ENCODE measurements at places on chromosomes 1 and 21.

DNA sequence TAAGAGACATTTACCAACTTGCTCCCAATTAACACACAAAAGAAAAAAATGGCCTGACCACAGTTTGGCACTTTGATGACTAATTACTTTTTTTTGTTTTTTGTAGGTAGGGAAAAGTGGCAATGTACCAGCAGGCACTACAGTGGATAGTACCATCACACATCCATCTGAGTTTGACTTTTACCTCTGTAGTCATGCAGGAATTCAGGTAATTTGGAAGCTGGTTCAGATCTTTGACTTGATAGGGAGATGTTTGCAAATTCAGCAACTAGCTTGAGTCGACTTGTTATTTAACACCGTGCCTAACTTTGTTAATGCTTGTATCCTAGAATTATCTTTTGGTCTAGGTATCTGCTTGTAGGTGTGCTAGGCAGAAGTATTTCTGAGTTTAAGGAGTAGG lies 33.0 kb upstream of the AGO1 start:
- DNase-seq: no peak

GRCh38 chr1:22236166-22236565 lies 93.3 kb upstream of the WNT4 start:
- no peak for DNase-seq

DNA sequence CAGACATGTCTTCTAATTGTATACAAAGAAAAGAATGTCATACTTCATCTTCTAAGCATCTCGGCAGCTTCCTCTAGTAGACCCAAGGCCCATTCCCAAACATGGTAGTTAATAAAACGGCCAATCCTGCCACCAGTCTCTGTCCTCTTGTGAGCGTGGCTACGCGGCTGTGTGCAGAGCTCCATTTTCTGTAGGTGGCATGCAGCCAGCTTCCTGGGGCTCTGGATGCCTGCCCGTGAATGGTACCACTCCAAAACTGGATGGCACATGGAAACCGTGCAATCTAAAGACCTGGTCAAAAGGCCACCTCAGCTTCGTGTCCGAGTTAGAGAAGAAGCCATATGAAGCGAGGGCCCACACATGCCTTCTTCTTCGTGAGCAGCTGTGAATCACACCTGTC lies 110.7 kb downstream of the SIPA1L2 start:
- DNase-seq: no peak

- no peak for DNase-seq
Observed at GRCh38 chr1:33155877-33156538, 25.8 kb downstream of the TRIM62 start.

DNA sequence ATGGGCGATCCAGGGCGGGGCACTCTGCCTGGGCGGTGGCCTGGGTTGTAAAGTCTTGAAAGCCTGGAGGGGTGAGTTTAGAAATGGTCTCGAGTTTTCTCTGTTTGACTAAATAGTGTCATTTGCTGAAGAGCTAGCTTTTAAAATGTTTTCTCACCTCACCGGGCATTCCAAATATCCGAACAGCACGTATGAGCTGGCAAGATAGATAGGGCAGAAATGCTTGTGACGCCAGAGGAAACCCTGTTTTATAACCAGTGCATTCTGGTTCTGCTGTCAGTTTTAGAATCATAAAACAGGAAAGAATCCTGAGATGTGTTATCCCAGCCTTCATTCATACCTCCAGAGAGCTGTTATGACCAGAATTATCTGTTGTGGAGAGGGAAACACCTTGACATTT lies 725 bp downstream of the RTCA start:
- DNase-seq: no peak

- DNase-seq: no peak
Observed at GRCh38 chr1:5634893-5635292, 357.3 kb downstream of the NPHP4 start.

GRCh38 chr1:198318085-198318484 lies 161.3 kb downstream of the NEK7 start:
- DNase-seq: no peak

DNA sequence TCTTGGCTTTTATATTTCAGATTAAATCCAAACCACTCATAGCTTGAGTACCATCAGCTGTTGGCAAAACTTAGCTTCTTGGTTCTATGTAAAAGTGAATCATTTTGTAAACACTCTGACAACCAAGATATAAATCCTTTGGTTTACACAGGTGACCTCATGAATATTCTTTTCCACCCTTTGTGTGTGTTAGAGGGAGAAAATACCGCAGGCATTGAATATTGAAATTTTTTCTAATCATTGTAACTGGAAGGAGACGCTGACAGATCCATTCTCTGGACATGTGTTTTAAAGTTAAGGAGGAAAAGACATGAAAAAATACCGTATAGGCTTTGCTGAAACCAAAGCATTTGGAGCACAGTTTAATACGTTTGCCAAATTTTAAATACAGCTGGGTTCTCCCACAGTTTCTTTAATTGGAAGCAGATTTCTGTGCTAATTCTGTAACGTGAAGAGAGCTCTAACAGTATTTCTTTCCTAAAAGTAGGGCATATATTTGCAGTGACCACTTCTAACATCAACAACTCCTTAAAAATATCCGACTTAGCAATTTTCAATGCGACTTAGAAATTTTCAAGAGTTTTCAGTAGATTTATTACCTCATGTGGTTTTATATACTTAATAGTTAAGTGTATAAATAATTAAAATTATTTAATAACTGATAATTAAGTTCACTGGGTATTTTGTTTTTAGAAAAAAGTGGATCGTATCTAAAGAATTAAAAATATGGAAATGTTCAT lies 388.2 kb downstream of the USP25 start:
- no peak for DNase-seq

- no peak for DNase-seq
Observed at GRCh38 chr1:15225461-15225860, 21.6 kb upstream of the FHAD1 start.

DNA sequence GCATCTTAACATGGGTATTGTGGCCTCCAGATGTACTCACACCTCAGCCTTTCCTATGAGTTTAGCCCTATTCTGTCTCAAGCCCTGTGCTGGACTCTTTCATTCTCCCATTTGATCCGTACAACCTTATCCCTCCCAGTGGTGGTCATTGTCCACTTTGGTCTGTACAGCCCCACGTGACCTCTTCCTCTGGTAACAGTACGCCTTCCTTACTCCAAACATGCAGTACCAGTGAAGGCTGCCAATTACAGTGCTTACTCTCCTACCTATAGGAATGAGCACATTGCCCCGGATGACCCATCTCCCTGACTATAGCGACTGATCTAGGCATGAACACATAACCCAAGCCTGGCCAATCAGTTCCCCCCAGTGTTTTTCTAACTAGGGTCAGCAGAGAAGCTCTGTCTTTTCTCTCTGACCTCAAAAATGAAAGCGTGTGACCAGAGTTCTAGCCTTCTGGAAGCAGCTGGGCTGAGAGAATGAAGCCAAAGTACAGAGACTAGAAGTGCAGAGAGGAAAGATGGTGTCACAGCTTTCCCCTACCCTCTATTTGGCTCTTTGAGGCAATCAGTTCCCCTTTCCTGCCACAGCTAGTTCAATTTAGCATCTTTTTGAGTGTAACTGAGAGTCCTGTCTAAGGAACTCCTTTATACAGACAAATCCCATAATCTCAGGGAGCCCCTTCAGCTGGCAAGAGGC lies 9.9 kb upstream of the QSOX1 start:
- DNase-seq: no peak

DNA sequence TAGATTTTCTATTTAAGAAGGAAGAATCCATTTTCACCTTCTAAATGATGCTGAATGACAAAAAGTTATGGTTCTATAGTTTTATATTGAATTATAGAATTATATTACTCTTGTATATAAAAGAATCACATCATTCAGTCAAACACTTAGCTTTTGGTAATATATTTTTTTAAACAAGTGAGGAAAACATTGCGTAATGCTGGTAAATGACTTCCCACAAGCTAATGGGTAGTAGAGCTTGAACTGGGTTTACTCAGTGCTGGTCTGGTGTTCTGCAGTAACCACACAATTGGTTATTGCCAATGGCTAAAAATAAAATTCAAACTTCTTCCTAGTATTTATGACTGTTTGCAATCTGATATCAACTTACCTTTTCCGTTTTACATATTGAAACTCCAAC lies 10.6 kb upstream of the GIPC2 start:
- no peak for DNase-seq

DNA sequence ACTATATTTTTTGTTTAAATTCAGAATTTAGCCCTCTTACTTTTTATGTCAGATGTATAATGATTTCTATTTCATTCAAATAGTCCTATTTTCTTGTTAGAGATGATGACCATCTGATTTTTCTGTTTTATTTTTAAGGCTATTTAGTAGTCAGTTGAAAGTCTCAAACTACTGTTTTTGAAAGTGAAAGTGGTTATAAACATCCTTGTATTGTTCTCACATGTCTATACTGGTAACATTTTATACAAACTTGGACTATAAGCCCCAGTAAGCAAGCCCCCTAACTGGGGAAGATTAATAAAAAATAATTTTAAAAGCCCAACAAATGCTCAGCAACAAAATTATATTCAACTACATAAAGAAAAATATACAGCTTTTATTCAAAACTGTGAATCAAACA lies 271.3 kb upstream of the RGS18 start:
- DNase-seq: no peak

- no peak for DNase-seq
Observed at GRCh38 chr21:35423709-35424108, 374.6 kb upstream of the RUNX1 start.

GRCh38 chr1:186927884-186928283 lies 99.1 kb downstream of the PLA2G4A start:
- no peak for DNase-seq

DNA sequence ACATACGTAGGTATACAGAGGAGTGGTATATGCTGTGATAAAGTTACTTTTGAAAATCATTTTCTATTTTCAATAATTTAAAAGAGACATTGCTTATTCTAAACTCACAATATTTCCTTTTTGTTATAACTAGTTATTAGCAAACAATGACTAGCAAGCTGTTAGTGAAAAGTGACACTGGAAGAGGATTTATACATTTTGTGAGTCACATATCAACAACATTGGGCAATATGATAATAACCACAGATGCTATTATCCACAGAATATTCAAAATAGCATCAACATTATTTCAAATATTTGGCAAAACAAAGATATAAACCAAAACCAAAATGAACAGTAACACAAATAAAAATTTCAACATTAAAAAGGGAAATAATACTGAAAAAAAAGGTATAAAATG lies 104.0 kb upstream of the HP1BP3 start:
- DNase-seq: no peak

- no peak for DNase-seq
Observed at GRCh38 chr1:211975152-211975941, 60.0 kb downstream of the INTS7 start.

DNA sequence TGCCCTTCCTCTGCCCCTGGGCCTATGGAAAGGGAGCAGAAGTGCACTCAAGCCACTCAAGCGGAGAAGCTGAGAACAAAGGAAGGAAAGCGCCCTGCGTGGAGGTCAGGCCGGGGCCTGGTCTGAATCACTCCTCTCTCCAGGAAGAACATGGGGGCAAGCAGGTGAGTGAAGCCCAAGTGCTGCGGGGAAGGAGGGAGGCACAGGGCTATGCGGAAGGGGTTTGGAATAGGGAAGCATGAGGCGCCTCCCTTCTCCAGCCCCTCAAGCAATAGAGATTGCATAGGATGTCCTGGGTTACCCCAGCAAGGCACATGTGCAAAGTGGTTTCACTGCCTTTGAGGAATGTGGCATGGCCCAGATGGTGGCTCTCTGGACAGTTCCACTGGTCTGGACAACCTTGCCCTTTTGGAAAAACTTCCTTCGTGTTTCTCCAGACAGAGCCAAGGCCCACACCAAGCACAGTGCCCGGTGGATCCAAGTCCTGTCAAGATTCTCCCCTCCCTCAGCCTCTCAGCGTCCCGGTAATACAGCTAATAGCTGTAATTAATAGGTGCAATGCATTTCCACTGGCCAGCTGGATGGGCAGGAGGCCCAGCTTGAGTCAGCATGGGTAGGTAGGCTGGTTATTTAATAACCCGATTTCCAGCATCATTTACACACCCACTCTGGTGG lies 13.7 kb downstream of the BLACAT1 start:
- no peak for DNase-seq

- no peak for DNase-seq
Observed at GRCh38 chr1:223709598-223709997, 2.7 kb upstream of the CAPN2 start.

DNA sequence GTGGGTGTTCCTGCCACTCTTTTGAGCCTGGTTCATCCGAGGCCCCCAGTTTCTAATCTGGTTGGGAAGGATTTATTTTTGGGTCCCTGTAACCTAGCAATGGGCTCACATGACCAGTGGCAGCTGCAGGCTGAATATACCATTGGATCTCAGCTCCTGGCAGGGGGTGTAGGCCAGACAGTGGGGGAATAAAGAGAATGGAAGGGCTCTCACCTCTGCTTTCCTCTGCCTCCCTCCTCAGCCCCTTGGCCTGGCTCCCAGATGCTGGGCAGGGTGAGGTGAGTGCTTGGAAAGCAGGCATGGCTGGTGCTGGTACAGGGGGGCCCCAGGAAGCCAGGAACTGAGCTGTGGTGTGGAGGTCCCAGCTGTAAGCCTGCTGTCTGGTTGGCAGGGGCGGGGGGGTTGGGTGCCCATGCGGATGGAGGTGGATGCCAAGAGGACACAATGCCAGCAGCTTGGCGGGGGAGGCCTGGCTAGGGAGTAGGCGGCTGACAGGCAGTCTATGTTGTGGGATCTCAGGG lies 3.6 kb upstream of the GPR61 start:
- no peak for DNase-seq

- DNase-seq: no peak
Observed at GRCh38 chr1:153771841-153772593, 3.2 kb upstream of the SLC27A3 start.
